ENCODE measurements at places on chromosomes 2 and 18.

GRCh38 chr2:37635504-37636380 lies 35.7 kb downstream of the CDC42EP3 start:
- DNase-seq, result no peak

DNA sequence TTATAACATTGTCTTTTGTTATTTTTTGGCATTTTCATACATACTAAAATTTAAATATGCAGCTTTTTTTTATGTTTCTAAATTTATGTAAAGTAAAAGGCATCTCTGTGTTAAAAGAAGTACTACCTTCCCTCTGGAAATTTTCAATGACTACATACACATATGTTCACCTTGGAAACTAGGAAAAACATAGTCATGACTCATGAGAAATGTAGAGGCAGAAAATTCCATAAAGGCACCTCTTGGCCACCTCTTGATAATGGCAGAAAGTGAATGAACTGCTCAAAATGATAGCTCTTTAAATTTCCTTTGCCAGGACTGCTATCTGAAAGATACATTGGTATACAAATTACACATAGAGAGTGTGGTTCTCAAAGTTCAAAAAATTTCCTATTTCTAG lies 889.1 kb upstream of the ZEB2 start:
- DNase-seq, result no peak

DNA sequence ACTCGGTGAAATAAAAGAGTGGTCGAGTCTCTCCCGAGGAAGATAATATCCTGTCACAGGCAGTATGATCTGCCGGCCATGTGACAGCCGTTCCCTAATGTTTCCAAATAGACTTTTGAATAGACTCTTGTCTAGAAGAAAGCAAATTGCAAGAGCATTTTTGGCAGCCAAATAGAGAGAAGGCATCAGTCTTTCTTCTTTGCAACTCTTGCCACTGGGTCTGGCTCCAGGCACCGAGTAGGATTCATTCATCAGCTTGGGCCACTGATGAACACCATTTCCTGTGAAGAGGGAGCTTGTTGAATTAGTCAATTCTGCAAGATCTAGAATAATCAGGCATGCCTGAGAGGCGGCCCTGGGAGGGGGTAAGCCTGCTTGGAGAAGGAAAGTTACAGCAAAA lies 165.6 kb downstream of the KLHL29 start:
- no peak for DNase-seq

DNA sequence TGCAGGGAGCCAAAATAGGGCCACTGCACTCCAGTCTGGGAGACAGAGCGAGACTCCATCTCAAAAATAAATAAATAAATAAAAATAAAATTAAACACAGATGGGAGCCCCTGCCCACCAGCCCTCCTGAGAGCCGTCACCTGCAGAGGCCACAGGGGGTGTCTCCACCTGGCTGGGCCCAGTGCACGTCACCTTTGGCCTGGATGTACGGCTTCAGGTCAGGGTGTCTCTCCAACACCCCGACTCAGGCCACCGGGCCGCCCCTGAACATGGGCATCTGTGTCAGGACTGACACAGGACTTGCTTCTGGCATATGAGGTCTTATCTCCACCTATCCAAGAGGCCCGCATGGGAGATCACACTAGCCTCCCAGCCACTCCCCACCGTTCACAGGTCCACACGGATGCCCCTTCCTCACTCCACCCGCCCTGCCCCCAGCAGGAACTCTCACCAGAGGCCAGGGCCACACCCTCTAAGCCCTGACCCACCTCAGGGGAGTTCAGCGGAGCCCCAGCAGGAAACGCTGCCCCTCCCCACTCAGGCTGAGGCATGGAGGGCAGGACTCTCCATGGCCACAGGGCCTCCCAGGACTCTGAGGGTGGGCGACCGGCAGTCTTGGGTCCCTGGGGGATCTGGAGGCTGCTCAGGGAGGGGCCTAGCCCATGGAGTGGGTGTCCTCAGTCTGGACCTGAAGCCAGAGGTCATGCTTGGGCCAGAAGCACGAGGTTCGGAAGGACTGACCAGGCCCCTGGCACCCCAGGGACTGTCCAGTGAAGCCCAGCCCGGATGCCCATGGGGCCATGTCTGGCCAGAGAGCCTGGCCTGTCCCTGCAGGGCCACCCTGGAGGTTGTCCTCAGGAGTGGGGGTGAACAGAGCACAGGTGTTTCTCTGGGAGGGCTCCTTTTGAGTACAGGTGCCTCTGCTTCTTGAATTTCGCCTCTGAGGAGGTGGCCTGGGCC lies 1.6 kb upstream of the CROCC2 start:
- DNase-seq, result no peak

DNA sequence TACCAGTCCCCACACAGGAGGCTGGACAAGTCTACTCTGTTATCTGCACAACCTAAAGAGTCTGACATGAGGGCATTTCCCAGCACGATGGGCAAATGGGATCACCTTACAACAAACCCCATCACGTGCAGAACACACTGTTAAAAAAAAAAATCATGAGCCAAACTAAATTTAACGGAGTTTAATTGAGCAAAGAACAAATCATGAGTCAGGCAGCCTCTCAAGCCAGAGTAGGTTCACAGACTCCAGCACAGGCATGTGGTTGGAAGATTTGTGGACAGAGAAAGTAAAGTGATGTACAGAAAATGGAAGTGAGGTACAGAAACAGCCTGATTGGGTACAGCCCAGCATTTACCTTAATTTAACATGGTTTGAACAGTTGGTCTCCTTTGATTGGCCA lies 59.9 kb downstream of the KYNU start:
- no peak for DNase-seq

DNA sequence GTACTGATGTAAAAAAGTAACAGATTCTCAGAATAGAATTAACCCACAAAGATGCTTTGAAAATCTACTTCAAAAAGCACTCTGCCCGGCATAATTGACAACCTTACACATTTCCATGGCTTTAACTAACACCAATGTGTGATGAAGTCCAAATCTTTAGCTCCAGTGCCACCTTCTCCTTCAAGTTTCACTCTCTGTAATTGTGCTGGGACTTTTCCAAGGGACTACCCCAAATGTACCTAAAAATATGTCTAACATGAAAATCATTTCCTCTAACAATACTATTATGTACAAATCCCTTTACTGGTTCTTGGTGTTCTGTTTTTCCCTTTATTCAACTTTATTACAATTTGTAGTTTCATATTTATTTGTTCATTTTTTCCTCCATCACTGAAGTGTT lies 20.6 kb upstream of the UBE2E3 start:
- no peak for DNase-seq

DNA sequence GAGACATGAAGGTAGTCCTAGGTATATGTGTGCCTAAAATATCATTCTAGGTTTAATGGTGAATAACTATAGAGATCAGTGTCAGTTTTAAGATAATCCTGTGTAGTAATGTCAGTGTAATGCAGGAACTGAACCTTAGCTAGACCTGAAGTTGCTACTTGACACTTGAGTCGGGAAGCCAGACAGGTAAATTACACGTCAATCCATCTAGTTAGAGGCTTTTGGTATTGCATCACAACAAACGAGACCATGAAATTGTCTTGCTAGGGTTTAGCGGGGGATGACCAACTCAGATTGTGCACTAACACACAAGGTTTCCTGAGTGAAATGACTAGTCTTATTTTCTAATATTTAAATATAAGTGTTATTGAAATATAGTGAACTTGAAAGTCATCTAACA lies 2.0 kb downstream of the YPEL5 start:
- no peak for DNase-seq

- no peak for DNase-seq
Observed at GRCh38 chr2:10498525-10499274, 50.6 kb upstream of the ODC1 start.

GRCh38 chr2:1744151-1744445 lies 217 bp downstream of the PXDN start:
- no peak for DNase-seq

DNA sequence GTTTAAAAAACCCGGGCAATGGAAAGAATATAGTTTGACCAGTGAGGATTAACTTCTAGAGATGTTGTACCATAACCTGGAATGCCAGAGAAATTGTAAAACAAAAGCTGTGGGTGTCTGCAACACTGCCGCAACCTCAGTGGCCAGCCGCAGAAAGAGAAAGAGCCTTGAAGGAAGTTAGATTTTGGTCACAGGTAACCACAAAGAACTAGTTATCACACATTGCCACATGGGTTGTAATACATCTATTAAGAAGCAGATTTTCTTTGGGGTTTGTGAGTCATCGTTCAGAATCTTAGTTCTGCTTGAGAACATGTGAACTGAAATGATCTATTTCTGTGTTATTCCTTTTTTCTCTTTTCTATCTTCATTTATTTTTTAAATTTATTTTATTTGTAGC lies 222.9 kb upstream of the AGAP1 start:
- DNase-seq, result no peak

GRCh38 chr2:207064128-207064690 lies 101.5 kb downstream of the KLF7 start:
- DNase-seq, result no peak

DNA sequence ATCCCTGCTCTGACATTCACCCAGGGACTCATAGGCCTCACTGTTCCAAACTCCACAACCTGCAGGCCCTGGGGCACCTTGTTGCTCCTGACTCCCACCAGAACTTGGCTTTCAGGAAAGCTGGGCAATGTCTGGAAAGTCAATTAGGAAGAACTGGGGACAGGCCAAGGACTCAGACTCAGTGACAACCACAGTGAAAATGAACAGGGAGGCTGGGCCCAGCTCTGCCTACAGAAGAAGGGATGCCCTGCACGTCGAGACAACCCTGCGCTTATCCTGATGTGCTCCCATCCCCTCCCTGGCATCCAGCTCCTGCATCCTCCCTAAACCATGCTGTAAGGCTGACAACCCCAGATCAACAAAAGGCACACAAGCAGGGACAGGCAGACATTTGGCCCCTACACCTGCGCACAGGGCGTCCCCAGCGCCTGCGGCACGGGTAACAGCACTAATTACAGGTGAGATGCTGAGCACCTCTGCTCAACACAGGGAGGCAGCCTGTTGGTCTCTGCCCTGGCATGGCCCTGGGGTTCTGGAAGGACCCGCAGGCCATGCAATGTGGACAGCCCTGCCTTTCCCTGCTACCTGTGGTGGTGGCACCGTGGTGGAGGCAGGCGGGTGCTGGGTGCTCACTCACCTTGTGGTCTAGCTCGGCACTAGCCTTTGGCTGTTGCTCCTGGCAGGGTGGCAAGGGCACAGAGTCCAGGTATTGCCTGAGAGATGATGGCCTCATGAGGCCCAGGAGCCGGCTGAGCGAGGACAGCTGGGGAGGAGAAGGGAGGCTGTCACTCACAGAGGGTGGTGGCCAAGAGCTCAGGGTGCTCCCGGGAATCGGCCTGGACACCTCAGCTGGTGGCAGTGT lies 23.6 kb upstream of the SEMA4C start:
- no peak for DNase-seq

GRCh38 chr2:126909781-126910180 lies 11.1 kb downstream of the TEX51 start:
- DNase-seq, result no peak

GRCh38 chr2:224174990-224175389 lies 135.9 kb upstream of the SERPINE2 start:
- DNase-seq, result no peak

GRCh38 chr2:48856144-48856543 lies 100.6 kb upstream of the LHCGR start:
- DNase-seq, result no peak

DNA sequence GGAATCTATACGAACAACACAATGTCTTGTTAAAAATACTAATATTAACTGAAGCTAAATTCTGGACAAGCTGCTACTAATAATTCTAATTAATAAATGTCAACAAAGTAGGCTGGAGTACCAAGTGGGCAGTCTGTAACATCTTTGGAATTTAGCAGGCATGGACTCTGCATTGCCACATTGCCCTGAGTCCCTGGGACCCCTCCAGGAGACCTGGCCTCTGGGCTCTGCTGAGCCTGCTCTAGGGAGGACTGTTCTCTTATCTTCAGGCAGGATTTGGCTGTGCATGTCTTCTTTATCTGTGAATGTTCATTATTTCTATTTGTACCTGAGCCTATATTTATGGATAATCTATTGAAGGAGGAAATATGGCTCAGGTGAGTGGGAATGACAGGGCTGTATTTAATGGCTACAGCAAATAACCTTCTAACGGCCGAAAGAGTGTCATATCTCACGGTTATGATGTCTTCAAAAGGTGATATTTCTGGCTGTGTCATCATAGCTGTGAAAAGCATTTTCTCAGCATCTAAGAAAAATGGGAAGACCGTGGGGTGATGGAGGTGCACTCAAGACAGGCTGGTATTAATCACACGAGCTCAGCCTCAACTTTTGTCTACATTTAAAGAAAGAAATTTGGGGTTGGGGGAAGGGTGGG lies 28.6 kb upstream of the SETBP1 start:
- no peak for DNase-seq

GRCh38 chr2:167745667-167746066 lies 501.7 kb downstream of the STK39 start:
- no peak for DNase-seq

- no peak for DNase-seq
Observed at GRCh38 chr18:8471372-8471771, 137.9 kb upstream of the RAB12 start.

- no peak for DNase-seq
Observed at GRCh38 chr2:165294912-165295311, 55.7 kb downstream of the SCN2A start.

GRCh38 chr18:76491776-76492668 lies 3.0 kb downstream of the ZNF516 start:
- DNase-seq, result no peak

- no peak for DNase-seq
Observed at GRCh38 chr18:25244170-25244569, 107.8 kb downstream of the ZNF521 start.

GRCh38 chr18:74683573-74683972 lies 85.9 kb downstream of the ZNF407 start:
- no peak for DNase-seq

DNA sequence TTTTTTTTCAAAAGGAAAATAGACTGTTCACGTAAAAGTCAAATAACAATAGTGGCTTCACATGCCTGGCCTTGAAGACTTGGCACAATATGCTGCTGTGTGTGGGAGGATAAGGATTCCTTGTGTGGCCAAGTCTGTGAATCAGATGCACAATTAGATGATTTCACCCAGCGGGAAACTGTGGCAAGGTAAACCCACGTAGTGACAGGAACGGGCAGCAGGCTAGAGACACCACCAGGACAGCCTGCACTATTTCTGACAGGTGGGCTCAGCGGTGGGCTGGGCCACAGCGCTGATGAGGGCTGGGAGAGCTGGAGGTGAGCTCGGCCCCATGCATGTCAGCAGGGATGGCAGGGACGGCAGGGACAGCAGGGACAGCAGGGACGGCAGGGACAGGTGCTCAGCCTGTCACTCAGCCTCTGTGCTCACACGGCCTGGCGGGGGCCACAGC lies 21.6 kb downstream of the SNORC start:
- DNase-seq, result no peak

- no peak for DNase-seq
Observed at GRCh38 chr2:75801234-75801982, 90.7 kb upstream of the GCFC2 start.

DNA sequence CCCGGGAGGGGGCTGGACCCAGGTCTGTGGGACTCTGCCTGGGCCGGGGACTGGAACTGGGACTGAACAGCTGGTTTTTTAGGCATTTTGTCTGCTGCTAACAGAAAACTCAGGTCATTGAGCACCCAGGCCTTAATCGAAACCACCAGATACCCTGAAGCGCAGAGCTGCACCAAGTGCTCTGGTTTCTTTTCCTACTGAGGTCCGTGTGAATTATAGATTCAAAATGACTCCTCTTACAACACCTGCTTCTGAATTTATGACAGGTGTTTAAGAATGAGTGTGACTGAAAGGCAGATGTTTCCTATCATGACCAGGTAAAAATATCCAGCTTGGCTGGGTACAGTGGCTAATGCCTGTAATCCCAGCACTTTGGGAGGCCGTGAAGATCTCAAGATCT lies 47.8 kb downstream of the TRAPPC12 start:
- no peak for DNase-seq

GRCh38 chr2:139033300-139033699 lies 253.1 kb upstream of the NXPH2 start:
- DNase-seq, result no peak

Measured in HepG2 (cell line).